Stimulated activated CD4-positive, alpha-beta T cell treated with anti-CD3 and anti-CD28 coated beads, Interleukin-4, amount 100 ng/mL, for 24 hours (primary cell): ENCODE measurements at places on chromosomes 7 and 10.

DNA sequence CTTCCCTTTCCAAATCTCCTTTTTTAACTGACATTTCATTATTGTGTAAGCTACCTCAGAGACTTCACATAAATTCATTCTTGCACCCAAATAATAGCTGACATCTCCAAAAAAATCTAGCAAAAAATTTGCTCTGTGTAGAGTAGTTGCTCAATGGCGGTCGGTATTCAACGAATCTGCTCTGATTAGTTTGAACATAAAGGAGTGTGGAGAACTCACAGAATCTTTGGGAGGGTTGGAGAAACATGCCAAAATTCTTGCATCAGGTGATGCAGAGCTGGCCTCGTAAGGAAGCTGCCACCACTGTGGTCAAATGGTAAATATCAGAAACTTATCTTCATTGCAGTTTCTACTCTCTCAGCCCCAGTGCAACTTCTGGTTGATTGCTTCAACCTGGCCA is 201.2 kb upstream of the MDFIC start:
- no peak for DNase-seq

- DNase-seq, result no peak
Observed at GRCh38 chr10:95988702-95989101, 54.7 kb upstream of the CCNJ start.

DNA sequence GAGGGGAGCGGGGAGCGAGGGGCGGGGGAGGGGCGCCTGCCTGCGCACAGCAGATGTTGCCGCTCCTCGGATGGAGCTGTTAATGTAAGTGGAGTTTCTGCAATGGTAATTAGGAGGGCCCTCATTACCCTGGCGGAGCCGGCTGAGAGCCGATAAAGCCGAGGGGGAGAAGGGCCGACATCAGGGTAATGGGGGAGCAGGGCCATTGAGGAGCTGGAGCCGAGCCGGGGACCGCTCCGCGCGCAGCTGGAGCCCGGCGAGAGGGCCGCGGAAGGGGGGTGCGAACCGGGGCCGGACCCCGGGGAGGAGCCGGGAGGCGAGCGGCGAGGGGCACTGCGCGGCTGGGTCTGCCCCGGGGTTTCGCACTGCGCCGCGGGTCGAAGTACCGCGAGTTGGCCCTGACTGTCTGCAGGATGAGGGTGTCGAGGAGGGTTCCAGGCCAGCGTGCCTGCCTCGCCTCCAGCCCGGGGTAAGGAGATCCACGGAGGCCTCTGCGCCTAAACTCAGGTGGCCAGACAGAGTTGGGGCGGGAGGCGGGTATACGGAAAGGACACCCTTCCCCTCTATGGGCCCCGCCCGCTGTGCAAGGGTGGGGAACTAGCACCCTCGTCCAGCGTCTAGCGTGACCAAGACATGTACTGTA is 55.0 kb upstream of the LBX1 start:
- no peak for DNase-seq

DNA sequence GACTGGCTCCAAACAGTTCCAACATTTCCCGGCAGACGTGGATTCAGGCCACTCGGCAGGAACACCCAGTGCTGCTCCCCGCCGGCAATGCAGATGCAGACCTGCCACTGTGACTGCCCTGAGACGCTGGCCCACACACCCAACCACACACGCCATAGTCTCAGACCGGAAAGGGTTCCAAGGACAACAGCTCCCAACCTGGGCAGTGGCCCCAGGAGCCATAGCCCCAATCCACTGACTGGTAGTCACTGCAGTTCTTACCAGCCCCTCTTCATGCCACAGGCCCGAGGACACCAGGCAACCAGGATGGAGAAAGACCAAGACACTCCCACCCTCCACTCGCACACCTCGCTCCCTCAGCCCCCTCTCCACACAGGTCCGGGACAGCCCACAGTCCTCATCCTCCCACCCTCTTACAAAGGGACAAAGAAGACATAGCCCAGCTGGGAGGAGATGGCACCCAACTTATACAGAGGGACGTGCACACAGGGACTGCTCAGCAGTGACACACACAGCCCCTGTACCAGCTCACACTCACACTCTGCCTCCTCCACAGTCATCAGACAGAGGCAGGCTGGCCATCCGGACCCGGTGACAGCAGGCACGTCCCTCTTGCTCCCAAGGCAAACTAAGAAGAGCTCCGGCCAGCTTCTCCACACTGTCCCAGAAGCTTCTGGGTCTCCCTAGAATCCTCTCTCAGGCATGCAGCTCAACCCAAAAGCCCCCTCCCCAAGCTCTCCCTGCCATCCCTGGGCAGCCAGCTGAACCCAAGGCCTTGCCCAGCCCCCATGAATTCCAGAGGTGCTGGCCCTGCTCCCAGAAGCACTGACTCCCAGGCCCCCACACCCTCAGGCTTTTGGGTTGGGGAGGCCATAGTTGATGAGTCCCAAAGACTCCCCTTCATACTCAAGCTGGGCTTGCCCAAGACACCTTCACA is 24.8 kb downstream of the KCNH2 start:
- no peak for DNase-seq

DNA sequence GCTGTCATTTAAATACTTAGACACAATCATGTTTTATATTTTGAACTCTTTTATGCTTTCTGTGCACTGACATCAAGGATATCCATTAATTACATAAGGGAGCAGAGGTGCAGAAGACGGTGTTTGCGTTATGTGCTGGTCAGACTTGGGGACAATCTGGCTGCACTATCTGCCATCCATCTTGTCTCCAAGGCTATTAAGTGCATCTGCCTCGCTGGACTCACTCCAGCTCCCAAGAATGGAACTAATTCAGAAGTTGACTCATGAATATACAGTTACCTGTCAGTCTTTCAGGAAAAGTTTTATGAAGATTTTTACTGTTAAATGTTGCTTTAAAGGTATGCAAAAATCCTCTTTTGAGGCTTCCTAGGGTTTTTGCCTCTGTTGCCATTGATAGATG is 391.0 kb downstream of the SUGCT start:
- DNase-seq, result no peak
